ENCODE measurements at places on chromosomes 6 and 20.

DNA sequence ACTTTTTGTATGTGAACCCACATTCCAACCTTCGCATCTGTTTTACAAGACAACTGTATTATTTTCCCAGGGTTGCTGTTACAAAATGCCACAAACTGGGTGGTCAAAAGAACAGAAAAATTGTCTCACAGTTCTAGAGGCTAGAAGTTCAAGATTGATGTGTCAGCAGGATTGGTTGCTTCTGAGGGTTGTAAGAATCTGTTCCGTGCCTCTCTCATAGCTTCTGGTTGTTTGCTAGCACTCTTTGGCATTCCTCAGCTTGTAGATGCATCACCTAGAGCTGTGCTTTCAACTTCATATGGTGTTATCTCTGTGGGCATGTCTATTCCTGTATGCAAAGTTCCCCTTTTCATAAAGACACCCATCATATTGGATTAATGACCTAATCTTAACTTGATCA lies 1067.2 kb downstream of the EPHA7 start:
- no peak for DNase-seq

DNA sequence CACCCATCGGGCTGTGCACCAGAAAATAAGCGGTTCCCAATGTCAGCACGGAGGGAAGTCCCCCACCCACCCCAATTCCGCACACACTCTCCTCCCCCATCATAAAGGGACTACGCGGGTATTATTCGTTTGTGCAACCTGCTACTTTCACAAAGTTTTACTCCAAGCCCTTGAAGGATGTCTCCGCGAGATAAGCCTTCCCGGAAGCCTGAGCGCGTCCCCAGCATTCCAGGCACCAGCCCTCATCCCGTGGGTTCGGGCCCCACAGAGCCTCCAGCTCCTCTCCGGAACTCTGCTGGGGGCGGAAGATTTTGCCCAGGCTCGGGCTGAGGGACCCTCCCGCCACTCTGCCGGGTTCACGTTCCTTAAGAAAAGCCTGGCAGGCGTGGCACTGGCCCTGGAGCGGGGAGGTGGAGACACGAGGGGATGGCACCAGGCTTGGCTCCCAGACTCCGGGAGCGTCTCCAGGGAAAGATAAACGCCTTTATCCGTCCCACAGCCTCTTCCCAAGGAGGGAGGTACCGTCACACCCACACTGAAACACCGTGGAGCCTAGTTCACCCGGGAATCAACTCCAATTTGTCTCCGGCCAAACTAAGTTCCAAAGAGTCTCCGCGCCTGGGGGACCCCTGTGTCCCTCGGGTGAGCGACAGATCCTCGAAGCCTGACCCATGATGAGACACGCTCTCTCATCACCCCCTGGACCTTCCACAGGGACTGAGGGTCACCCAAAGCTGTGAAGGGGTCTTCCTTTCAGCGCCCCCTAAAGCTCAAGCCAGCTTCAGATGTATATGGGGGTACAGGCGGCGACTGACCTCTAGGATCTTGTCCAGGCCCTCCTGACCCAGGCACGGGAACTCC lies 934 bp downstream of the KCNK5 start:
- no peak for DNase-seq

DNA sequence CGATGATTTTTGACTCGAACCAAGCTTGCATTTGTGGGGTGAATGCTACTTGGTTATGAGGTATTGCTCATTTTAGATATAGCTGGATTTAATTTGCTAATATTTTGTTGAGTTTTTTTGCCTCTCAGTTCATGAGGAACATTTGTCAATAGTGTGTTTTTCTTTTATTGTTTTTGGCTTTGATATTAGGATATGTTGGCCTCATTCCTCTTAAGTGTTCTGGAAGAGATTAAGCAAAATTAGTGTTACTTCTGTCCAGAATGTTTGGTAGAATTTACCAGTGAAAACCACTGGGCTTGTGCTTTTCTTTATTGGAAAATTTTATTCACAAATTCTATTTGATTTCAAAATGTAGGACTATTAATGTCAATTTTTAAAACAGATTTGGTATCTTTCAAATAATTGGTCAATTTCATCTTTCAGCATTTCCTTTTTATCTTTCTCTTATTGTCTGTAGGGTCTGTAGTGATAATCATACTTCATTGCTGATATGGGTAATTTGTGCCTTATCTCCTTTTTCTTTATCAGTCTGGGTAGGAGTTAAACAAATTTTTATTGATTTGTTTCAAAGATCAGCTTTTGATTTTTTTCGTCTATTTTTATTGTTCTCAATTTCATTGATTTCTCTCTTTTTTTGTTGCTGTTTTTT lies 14.1 kb downstream of the AIG1 start:
- no peak for DNase-seq

DNA sequence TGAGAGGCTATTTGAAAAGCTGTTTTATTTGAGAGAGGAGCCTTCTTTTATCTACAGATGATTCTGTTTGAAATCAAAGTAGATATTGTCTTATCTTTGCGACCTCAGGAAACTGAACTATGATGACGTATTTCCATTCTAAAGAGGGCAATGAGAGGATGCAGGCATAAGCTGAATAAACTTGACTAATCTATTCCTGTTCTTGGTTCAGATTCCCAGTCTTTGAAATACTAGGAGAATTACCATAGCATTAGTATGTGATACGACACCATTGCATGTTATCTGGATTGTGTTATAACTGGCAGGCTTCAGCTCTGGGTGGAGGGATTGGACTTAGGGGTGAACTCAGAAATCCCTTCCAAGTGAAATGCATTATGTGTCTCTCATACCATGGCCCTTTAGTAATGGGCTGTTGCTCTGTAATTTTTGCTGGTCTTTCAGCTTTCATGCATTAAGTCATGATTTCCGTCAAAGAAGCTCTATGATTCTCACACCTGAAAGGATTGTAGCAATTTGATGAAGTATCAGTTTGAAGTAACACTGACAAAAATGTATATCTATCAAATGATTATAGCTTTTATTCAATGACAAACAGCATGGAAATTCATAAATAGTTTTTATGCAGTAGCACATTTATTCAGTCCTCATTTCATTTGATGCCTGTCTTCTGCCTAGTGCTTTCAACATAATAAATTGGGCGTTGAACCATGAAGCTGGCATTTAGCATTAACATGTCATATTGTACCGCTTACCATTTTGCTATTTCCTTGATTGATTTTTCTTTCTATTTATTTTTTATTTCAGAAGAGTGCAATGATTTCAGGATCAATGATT lies 138.4 kb upstream of the SPACA1 start:
- peak; percentile 15 for DNase-seq

DNA sequence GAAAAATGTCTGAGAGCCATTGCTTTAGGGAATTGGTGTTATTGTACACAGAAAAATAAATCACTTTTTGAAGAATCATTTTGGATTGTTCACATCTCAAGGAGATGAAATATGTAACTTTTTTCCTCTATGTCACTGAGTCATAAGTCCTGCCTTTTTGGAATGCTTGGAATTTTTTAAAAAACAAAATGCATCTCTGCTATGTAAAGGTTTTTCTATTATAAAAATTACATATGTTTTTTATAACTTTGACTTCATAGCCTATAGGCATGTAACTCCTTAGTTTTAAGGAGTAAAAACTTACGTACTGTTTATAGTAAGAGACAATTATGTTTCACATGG lies 8.7 kb downstream of the RNF144B start:
- DNase-seq, result no peak

GRCh38 chr6:82492134-82492533 lies 128.5 kb downstream of the TPBG start:
- DNase-seq, result no peak

GRCh38 chr20:44745598-44746366 lies at the start of gene KCNK15:
KCNK15 (plus strand) TSS chr20:44745865; CDS start chr20:44745911, 46 bp downstream.
- DNase-seq, result no peak

GRCh38 chr20:53578492-53579222 lies 15.0 kb downstream of the ZNF217 start:
- DNase-seq, result peak; percentile 92

GRCh38 chr20:31803552-31804291 lies 15.4 kb upstream of the MYLK2 start:
- DNase-seq, result peak; percentile 59

- no peak for DNase-seq
Measured at GRCh38 chr6:30903236-30903635, 4.8 kb upstream of the GTF2H4 start.

GRCh38 chr6:99416892-99417767 lies 8.0 kb downstream of the PNISR start:
- DNase-seq, result no peak

DNA sequence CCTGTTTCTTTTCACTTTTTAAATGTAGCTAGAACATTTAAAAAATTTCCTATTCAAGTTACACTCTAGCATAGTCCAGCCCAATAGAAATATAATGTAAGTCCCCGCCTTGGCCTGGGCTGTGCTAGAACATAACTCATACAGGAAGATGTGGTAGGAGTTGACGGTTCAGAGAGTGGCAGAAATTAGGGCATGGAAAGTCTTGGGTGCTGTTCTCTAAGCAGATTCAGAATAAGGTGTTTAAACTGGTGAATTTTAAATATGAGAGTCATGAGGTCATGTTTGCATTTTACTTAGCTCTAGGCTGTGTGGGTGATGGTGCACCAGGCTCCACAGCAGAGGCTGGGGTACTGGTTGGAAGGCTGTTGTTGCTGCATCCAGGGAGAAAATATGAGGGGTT lies 256.5 kb downstream of the FARS2 start:
- DNase-seq, result peak; percentile 44

DNA sequence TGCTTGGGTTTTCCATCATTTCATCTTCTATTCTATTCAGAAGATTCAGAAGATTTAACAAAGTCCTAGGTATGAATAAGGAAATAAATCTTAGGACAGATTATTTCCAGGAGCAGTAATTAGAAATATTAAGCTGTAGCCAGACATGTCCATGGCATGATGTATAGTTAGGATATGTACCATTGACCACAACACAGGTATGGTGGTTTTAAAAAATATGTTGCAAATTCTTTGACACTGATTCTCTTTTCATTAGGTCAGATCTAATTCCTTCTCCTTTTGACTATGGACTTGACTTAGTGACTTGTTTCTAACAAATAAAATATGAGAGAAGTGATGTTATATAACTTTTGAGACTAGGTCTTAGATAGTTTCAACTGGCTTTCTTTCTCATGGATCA lies 23.5 kb upstream of the PDE7B start:
- no peak for DNase-seq

GRCh38 chr6:158008864-158009113 lies 27.1 kb downstream of the SYNJ2 start:
- no peak for DNase-seq

- DNase-seq, result no peak
Measured at GRCh38 chr6:7960848-7961247, 50.3 kb upstream of the TXNDC5 start.

DNA sequence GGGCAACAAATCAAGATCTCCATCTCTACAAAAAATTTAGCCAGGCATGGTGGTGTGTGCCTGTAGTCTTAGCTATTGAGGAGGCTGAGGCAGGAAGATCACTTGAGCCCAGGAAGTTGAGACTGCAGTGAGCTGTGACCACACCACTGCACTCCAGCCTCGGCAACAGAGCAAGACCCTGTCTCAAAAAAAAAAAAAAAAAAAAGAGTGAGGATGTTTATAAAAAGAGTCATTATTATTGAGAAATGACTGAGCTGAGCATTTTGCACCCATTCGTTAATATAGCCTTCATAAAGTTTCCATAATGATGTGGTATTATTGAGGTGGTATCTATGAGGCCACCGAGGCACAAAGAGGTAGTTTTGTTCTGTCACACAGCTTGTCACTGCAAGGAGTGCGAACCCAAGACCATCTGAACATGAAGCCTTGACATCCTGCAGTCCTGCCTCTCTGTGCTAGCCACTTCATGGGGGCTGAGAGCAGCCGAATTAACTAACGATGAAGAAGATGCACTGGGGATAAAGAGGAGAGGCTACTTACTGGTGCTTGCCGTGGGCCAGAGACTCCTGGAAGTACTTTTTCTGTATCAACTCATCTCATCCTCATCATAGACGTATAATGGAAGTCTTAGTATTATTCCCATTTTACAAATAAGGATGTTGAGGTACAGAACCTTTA lies 175.5 kb downstream of the BCAS1 start:
- DNase-seq, result no peak

- DNase-seq, result no peak
Measured at GRCh38 chr6:35185302-35185681, 28.5 kb upstream of the SCUBE3 start.

DNA sequence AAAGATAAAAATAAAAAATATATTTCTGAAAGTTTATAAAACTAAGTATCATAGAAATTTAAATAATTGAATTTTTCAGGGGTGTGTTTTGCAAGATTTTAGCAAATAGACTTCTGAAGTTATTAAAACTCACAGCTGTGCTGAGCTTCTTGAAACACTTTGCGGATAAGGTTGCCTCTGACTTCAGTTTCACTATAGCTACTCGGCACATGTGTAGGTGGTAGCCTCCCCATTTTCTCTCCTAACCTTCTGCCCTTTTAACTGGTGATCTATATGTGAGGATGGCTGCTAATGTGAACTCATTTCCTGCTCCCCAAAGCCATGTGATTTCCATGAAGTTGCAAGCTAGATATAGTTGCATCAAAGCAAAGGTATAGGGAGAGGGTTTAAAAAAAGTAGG lies 129.3 kb upstream of the STMND1 start:
- DNase-seq, result no peak

DNA sequence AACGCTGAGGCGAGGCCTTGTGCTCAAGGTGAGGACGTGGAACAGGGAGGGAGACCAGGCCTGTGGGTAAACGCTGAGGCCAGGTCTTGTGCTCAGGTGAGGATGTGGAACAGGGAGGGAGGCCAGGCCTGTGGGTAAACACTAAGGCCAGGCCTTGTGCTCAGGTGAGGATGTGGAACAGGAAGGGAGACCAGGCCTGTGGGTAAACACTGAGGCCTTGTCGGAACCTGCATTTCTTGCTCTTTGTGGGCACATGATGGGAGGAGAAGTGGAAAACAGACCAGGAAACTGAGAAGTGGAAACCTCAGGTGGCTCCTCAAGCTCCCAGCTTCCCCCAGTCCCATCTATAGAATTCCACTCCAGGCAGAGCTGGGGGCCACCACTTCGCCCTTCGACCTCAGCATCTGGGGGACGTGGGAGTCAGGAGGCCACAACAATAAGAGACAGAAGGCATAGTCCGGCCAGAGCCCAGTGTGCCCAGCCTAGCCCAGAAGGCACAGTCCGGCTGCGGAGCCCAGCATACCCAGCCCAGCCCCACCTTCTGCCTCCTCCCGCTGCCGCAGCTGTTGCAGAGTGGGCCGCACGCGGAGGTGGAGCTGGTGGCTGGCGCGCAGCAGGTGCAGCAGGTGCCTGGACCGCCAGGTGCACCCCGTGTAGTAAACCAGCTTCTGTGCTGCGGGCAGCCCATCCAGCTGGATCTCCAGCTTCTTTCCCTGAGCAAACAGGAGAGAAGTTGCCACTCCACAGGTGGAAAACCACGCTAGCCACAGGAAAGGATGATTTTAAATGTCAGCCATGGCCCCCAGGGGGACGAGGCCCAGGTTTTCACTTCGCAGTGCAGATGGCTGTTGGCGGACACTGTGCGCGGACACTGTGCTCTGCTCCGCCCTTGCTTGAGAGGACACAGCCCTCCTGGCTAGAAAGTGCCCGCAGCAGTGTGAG lies 17.5 kb downstream of the FRMD1 start:
- no peak for DNase-seq

- DNase-seq, result peak; percentile 6
Measured at GRCh38 chr6:50145125-50145524, 95.4 kb upstream of the DEFB112 start.
